T-helper 22 cell (primary cell): ENCODE measurements at places on chromosomes 7 and 10.
A peak's percentile ranks its signal among the peaks of the same experiment; 100 is the strongest.

- DNase-seq: no peak
Observed at GRCh38 chr10:5458425-5458824, 40.9 kb downstream of the CALML5 start.

DNA sequence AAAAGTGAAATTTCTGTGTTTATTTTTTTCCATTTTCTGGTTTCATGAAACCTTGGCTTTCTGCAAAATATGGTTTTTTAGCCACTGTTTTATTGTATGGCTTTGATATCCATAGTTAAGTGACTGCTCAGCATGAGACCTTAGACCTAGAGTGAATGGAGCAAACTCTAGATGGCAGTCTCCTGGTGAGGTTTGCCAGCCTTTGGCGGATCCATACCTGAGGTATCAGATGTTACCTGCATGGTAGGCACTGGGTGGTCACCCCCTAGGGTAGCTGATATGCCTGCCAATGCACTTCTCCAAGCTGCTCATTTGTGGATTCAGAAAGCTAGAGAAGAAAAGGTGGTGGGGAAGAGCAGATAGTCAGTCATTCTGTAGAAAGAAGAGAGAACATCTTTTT lies 17.4 kb upstream of the FZD8 start:
- DNase-seq: no peak

DNA sequence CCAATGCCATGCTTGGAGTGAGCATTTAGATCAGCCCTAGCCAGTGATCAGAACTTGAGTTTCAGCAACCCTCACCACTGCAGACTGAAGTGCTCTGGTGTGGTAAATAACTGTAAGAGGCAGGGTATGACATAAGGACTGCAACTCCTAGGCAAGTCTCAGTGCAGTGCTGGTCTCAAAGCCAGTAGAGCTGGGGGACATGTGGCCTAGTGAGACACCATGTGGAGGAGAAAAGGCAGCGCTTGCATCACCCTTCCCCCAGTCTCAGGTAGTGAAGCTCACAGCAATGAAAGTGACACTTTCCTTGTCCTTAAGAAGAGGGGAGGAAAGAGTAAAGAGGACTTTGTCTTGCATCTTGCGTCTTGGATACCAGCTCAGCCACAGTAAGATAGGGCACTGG lies 386.8 kb upstream of the POT1 start:
- no peak for DNase-seq

DNA sequence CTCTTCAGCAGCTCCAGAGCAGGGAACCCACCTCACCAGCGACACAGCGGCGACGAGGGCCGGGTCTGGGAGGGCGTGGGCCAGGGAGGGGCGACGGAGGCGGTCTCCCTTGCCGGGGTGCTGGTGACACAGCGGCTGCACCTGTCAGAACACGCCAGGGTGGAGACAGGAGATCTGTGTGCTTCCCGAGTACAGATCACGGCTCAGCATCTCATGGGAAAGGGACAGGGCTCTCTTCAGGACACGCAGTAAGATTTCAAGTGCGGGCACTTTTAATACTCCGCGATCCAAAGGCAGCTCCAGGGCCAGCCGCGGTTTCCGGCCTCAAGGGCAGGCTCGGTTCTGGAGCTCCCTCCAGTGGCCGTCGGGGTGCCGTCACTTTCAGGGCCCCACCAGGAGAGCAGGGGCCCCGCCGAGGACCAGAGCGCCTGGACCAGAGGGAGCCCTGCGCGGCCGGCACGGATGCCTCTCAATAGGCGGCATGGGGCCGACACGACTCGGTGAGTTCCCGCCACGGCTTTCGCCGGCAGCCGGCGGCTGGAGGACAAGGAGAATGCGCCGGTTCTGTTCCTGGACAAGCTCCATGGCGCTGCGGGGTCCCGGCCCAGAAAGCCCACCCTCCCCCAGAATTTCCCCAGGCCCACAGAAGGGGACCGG lies 21.4 kb downstream of the GPR146 start:
- DNase-seq: peak; percentile 54

- DNase-seq: no peak
Observed at GRCh38 chr7:18895456-18895855, 222.0 kb downstream of the TWIST1 start.

DNA sequence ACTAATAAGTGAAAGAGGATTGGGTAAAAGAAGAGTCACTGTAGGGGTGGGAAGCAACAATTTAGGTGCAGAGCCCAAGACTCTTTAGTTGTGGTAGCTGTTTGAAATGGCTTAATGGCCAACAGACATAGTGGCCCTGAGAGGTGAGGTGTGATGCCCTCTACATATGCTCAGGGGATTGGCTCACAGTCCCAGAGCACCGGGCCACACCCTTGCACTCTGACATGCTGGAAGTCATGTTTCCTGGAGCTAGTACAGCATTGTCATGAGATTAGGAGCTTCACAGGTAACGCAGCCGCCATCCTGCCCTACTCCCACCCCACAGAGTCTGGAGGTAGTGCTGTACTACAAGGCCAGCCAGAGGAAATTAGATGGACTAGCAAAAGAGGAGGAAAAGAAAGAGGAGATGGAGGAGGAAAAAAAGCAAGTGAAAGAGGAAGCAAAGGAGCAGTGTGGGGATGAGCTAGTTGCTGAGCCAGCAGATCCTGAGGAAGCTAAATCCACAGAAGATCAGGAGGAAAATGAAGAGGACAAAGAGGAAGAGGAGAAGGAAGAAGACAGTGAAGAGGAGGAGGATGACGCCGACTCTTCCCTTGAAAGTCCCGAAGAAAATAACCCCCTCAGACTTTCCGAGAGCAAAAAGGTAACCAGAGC lies 14.8 kb upstream of the FLNC start:
- no peak for DNase-seq

GRCh38 chr10:3828404-3829155 lies 43.6 kb upstream of the KLF6 start:
- no peak for DNase-seq

DNA sequence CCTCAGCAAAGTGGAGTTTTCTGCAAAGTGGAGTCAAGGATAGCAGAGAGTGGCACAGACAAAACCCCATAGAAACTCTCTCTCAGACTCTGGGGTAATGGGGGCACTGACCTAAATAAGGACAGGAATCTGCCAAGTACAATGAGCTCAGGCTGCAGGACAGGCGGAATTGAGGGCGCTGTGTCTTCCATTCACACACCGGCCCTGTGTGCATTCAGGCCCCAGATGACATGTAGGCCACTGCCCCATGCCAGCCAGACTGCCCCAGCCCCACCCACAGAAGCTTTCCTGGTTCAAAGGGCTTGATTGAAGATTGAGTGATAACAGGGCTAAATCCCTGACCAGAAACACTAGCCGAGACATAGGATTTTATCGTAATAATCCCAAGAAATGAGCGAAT lies 52.7 kb downstream of the EEPD1 start:
- no peak for DNase-seq

DNA sequence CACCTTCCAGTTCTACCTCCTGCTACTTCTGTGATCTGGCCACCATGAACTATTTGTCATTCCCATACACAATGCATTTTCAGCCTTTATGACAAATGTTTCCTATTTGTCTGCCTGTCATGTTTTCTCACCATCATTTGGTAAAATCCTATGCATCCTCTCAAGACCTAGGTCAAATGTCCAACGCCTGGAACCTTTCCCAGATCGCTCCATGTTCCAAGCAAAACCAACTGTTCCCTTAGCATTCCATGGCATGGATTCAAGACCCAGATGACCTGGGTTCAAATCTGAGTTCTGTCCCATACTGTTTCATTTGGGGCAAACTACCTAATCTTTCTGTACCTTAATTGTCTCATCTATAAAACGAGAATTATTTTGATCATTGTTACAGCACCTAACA lies 98.9 kb downstream of the USP6NL start:
- DNase-seq: no peak

GRCh38 chr7:146701166-146701565 lies 584.6 kb downstream of the CNTNAP2 start:
- DNase-seq: no peak

DNA sequence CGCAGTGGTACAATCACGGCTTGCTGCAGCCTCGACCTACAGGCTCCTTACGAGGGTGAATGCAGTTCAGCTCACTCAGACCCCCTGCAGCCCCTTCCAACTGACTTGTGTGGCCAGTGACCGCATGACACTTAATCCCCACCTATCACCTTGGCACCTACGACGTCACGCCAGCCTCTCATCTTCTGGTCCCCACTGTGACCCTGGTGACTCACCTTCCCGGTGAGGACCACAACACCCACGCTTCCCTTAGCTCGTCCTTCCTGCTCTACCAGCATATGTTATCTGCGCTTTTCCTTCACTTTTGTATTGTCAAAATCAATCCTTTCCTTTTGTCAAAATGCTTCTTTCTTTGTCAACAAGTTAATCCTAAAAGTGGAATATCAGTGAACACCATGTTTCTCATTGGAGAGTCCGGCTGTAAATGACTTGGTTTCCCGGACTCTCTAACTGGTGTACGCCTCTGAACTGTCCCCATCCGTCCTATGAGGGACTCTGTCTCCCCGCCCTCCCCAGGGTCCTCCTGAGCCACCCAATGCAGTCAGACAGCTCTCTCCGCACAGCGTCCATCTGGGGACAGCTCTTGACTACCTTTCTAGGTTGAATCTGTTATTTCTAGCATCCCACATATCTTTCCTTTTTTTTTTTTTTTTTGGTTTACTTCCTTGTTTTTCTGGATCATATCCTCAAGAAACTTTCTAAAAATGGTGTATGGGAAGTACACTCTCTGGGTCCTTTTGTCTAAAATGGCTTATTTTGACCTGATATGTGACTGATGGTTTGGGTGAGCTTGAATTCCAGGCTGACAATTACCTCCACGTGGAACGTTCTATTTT lies 37.3 kb downstream of the CFAP46 start:
- DNase-seq: no peak

DNA sequence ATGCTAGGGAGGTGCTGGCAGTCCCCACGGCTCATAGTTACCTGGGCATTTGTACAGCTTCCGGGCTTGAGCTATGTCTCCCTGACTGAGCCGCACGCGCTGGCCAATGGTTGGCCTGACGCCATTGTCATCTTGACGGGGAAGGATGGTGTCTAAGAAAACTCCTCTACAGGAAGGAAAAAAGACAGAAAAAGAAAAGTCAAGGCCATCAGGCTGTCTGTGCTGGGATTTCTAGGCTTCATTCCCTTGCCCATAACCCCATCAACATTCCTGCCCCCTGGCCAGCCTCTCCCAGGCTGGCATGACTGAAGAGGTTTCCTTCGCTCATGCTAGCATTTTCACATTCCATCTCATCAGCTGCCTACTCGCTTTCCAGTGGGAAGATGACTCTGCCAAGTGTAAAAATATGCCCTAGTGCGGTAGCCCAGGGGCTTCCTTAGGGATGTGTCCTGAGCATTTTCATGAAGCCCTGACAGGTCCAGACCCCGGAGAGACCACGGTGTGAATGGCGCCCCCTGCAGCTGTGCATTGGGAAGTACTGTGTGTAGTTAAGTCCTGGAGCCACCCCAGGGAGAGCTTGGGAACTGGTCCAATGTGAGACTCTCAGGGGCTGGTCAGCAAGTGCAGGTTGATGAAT lies 54.5 kb upstream of the OPALIN start:
- DNase-seq: no peak

- no peak for DNase-seq
Observed at GRCh38 chr7:120842121-120842621, 15.8 kb downstream of the TSPAN12 start.

- no peak for DNase-seq
Observed at GRCh38 chr7:156560075-156560474, 80.5 kb upstream of the RNF32 start.
